ENCODE measurements at places on chromosomes 3 and 15.
A peak's percentile ranks its signal among the peaks of the same experiment; 100 is the strongest.

DNA sequence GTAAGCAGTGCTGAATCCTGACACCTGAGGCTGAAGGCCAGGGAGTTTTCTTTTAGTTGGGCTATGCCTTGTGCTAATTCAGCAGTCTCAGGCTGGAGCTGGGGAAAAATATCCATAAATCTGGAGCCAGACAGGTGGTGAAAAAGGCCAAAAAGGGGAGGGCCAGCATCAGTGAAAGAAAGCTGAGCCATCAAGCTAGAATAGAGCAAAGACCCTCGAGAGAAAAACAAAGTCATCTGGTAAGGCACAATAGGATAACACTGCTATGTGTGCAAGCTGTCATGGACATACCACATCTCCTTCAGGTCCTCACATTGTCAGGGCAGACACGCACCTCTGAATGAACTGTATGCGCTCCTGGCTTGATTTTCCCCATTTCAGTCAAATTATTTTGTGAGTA, 687.9 kb downstream of the SQOR start:
- no peak for DNase-seq

- no peak for DNase-seq
These were observed 527.9 kb upstream of the NAALADL2 start for GRCh38 chr3:174331095-174331800.

DNA sequence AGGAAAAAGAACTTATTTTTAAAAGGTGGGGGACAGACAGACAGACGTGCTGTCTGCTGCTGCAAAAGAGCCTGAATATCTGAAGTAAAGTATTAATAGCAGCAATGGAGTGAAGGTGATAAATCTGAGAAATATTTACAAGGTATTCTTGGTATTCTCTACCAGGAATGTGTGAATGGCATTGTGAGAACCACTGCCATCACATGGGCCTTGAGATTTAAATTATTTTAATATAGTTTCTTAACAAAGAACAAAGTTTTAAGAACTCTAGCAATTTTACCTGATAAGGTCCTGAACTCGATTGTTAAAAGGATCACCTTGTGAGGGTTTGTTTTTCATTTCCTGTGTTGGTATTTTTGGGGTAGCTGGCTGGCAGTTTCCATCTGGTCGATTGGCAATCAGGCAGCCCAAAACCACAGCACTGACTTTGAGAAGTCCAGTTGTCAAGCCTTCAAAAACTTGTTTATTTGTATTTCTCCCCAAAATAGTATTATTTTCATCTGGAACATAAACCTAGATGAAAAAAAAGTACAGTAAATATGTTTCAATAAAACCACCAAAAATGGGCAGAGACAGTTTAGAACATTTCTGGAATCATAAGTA, 97.3 kb downstream of the ISL2 start:
- no peak for DNase-seq

GRCh38 chr3:139634111-139634635, 43.6 kb downstream of the NMNAT3 start:
- DNase-seq: no peak

- no peak for DNase-seq
These were observed 99.3 kb downstream of the SENP2 start for GRCh38 chr3:185685231-185686035.

- no peak for DNase-seq
These were observed 43.4 kb downstream of the APBA2 start for GRCh38 chr15:28929200-28929599.

- DNase-seq: peak; percentile 54
These were observed 29.3 kb upstream of the SH3BP5 start for GRCh38 chr3:15361494-15362214.

- no peak for DNase-seq
These were observed 79.4 kb downstream of the EBLN2 start for GRCh38 chr3:73140772-73141442.

DNA sequence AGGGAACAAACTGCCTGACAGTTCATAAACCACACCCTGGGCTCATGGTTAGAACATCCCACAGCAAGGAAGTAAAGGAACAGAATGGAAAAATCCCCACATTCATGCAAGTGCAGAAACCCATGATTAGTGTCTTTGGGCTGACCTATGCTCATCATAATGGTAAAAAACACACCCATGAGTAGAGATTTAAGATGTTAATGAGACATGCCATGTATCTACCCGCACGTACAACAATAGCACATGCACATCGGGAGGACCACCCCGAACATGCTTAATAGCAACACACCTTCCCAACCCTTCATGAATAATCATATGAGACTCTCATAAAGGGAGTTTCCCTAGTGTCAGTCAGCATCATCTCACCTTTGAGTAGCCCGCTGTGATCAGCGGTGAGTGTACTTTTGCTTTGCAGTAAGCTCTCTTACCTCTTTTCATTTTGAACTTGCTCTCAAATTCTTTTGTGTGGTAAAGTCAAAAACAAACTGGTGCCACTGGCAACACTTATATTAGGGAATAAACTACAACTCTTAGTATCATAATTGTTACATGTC, 23.2 kb downstream of the ZBED2 start:
- DNase-seq: no peak

DNA sequence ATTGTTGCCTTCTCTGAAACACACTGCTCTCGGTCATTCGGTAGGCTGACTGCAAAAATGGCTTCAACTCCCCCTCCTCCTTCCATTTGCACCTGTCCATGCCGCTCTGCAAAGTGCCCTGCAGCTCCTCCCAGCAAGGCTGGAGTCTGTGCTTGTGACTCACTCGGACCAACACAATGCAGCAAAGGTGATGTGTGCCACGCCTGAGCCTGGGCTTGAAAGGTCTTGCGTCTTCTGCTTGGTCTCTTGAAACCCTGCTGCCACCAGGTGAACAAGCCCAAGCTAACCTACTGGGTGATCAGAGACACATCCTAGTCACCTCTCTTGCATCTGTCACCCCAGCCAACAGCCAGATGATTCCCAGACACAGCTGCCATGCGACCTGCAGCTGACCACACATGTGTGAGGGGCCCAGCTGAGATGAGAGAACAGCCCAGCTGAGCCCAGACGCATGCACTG, 71.1 kb downstream of the MGLL start:
- no peak for DNase-seq

GRCh38 chr3:165820671-165821123, 16.5 kb downstream of the BCHE start:
- no peak for DNase-seq

GRCh38 chr3:193196746-193197145, 44.3 kb upstream of the PLAAT1 start:
- DNase-seq: no peak

- DNase-seq: no peak
These were observed 9.3 kb downstream of the VIPR1 start for GRCh38 chr3:42511736-42512135.

- DNase-seq: no peak
These were observed 174.2 kb downstream of the NR1D2 start for GRCh38 chr3:24119321-24119751.

- DNase-seq: no peak
These were observed at the start of gene RBP2 for GRCh38 chr3:139476348-139476747. TSS of gene RBP2 (minus strand) at chr3:139476516. CDS start at chr3:139476459, 57 bp downstream.

DNA sequence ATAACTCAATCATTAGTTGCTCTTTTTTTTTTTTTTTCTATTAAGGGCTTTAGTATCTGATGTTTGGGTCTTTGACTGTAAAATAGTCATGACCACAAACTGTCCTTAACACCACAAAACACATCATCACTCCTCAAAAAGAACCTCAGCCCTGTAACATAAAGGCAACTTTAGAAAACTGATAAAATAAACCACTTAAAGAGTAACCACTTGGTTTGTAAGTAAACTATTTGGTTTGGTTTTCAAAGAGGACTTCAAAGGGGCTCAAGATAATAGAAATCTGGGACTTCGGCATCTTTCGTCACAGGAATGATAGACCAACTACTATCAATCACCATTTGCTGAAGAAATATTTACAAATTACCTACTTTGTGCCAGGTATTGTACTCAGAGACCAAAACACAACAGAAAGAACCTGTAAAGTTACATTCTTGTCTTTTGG, 167.8 kb downstream of the FOXP1 start:
- DNase-seq: no peak

- DNase-seq: no peak
These were observed 5.5 kb downstream of the CCPG1 start for GRCh38 chr15:55402707-55403106.

DNA sequence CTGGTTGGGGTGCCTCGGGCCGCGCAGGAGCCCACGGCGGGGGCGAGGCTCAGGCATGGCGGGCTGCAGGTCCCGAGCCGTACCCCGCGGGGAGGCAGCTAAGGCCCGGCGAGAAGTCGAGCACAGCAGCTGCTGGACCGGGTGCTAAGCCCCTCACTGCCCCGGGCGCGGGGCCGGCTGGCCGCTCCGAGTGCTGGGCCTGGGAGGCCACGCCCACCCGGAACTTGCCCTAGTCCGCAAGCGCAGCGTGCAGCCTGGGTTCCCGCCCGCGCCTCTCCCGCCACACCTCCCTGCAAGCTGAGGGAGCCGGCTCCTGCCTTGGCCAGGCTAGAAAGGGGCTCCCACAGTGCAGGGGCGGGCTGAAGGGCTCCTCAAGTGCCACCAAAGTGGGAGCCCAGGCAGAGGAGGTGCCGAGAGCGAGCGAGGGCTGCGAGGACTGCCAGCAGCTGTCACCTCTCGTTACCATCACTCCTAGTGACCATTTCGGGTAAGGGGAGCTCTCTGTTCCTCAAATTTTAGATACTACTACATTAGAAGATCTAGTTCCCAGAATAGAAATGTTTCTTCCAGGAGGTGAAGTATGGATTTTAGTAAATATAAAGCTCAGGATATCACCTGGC, 417.0 kb upstream of the AGTR1 start:
- no peak for DNase-seq

- DNase-seq: no peak
These were observed 1.1 kb downstream of the UCN2 start for GRCh38 chr3:48562367-48563095.

- no peak for DNase-seq
These were observed 598.2 kb downstream of the UNC13C start for GRCh38 chr15:54576298-54576935.

DNA sequence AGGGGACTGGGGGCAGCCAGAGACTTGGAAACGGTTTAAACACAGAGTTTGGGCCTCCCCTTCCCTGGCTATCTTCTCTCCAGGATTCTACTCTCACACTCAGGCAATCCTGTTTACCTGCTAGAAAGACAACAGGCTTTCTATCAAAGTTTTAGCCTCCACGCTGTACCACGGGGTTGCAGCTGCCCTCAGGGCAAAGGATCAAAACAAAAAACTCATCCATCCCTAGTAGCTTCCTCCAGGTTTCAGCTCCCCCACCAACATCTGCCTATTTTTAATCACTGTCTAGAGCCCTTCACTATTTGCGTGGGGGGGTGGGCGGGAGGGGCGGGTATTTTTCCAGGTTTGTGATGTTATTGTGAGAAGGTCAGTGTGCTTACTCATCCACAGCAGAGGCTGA, 286.8 kb upstream of the TRIM42 start:
- no peak for DNase-seq

DNA sequence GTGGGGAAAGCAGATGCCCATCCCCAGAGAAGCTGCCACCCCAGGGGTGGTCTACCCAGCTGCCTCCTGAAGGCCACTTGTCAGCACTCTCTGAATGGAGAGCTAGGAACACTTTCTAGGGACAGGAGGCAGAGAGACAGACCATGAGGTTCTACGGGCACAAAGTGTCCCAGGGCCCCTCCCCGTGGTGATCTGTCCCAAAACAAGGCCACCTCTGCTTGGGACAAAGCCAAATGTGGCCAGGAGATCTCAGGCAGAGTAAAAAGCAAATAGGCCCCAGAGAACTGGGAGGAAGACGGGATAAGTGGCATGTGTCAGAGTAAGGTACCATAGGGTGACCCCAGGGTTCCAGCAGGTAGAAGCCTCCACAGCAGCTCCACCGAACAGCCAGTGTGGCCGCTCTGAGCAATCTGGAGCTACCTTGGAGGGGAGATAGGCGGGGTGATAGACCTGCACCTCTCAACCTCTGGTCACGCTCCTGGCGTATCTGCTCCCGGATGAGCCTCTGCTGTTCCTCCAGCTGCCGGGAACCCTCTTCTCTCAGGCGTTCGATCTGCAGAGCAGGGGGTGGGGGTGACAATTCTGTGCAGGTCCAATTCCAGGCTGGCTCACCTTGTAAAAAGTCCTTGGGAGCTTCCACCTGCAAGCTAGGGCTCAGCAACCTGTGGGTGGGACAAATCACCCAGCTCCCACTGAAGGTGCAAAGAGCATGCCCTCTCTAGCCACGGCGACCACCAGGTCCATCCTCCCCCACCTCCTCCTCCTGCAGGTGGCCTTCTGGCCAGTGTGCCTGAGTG, 6.2 kb downstream of the C15orf62 start:
- no peak for DNase-seq

DNA sequence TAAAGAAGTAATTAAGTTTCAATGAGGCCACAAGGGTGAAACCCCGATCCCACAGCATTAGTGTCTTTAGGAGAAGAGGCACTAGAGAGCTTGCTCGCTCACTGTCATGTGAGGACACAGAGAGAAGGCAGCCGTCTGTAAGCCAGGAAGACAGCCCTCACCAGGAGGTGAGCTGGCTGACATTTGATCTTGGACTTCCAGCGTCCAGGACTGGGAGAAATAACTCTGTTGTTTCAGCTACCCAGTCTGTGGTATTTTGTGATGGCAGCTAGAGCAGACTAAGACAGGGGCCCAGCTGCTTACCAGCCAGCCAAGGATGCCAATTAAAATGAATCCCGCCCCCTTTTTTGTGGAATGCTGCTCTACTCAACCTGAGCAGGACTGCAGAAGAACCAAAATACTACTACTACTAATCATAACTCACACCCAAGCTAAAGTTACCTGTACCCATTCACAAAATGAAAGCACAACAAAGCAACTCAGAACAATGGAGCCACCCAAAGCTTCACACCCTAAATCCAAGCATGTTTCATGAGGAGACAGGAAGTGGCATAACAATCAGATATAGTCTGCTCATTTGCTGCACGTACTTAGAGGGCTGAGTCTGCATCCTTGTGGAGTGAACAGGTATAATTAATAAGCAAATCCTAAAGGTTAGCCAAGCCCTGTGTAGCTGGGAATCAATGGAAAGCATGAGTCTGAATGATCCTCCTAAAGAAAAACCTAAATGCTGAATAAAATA, 35.6 kb upstream of the RHCG start:
- DNase-seq: no peak

DNA sequence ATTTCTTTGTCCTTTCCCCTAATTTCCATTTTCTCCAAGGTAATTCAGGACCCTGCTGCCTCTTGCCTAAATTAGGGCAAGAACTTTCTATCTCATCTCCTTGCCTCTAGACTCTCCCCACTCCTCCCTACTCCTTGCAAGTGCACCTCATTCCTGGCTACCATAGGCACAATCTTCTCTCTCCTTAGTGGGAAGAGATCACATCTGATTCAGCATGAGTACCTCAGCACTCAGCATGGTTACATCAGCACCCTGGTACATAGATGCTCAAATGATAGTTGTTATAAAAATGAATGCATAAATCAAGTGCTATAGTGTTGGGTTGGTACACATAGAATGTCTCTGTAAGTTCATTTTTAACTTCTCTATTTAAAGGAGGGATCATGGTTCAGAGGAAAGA, 313.4 kb upstream of the RASGRP1 start:
- DNase-seq: no peak

DNA sequence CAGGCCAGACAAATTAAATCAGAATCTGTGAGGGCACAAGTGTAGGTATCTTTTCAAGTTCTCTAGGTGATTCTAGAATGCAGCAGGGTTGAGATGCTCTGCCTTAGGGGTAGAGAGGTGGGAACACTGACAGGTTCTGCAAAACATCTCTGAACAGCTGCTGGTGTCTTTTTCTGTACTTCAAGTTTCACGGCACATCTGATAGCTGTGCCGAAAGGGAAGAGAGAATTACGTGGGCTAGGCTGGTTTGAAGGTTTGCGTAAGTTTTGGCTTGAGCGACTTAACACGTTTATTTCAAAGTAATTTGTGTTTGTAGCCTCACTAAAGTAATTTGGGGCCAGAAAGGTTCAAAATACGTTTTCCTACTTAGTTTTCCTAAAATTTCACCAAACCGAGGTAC, 22.5 kb downstream of the PXK start:
- DNase-seq: no peak

- DNase-seq: no peak
These were observed 32.9 kb downstream of the CD200R1L start for GRCh38 chr3:112813723-112814171.
